ENCODE measurements at places on chromosomes 7 and 10. TPM values are rescaled to one million over a fixed set of nuclear protein-coding genes. Genes with fewer than 3 reads are reported as not detected.

NOC3L gene
- 10.0 TPM for total RNA-seq

KCNIP2 gene
- total RNA-seq = 335 TPM

GPR22 gene
- total RNA-seq = 15.7 TPM

EBLN1 gene
- total RNA-seq = not detected

PTPRN2 gene
- total RNA-seq = 1.9 TPM

HOXA5 gene
- 0.27 TPM for total RNA-seq

FAM25G gene
- total RNA-seq = not detected

MYH16 gene
- not detected for total RNA-seq

NPTX2 gene
- total RNA-seq = 2.0 TPM

MXI1 gene
- 38.7 TPM for total RNA-seq

CDC14C gene
- total RNA-seq = not detected

OR13A1 gene
- not detected for total RNA-seq

ZNF32 gene
- total RNA-seq = 41.6 TPM

SH2D4B gene
- total RNA-seq = not detected

FIS1 gene
- 251 TPM for total RNA-seq

OPN4 gene
- total RNA-seq = 0.18 TPM

CUZD1 gene
- 0.44 TPM for total RNA-seq

FAM24B gene
- 0.47 TPM for total RNA-seq

C10orf53 gene
- total RNA-seq = not detected

LAMB1 gene
- 109 TPM for total RNA-seq

NPFFR1 gene
- 0.12 TPM for total RNA-seq

GIMAP1 gene
- 4.5 TPM for total RNA-seq

ODAD2 gene
- 0.41 TPM for total RNA-seq

Measured in left cardiac atrium (tissue), 4 donors.